ENCODE measurements at places on chromosomes 2 and 18.

DNA sequence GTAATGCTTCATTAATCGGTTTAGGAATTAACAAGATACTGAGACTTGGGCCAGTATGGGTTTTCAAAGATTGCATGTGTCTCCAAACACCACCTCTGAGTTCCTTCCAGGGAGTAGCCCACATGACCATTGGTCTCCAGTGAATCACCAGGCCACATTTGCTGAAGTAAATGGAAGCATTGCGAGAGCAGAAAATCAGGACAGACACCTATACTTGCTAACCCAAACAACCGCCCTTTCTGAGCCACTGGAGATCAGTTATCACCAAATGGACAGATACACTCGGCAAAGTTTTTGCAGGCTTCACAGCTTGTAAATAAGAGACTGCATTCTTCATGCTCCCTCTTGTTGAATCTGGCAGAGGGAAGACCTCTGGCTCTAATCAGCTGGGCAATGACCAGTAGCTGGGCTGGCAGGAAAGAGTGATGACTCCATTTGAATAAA lies 40.9 kb downstream of the GATA6 start:
- DNase-seq: no peak

DNA sequence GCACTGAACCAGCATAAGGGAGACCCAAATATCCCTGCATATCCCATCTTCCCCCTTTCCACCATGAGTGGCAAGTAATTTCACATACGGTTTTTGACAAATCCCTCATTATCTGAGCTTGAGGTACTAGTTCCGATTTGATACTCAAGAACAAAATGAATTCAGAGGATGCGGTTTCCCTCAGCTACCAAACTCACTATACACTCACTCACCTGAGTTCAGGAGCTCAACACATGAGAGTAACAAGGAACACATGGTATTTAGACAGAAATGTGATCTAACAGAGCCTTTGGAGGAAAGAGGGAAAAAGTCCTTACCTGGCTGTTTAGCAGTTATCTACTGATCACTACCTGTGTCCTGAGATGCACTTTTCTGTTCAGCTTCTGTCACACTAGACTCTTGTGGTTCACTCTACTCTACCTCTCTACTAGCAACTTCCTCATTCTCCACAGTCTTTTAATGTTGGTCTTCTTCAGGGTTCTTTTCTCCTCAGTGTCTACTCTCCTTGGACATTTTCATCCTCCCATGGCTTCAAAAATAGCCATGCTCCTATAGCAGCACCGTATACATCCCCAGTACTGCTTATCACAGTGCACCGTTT lies 25.1 kb downstream of the ASXL2 start:
- DNase-seq: no peak

GRCh38 chr2:20650393-20650876 lies 463 bp downstream of the HS1BP3 start:
- DNase-seq: no peak

DNA sequence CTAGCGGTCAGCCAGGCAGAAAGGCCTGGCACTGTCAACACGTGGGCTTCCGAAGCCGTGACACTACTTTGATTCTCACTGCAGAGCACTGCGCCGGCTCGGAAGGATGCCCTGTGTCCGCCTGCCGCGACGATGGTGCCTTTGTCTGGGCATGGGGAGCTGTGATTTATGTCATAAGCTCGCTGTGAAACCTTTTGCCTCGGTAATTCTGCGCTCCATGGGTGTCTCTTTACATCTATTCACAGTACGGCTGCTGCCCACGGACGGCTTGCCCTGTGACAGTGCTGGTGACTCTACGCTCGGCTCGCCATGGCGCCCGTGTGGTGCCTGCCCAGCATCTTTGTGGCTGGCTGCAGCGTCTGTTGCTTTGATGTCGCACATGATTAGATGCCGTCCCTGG lies 43.1 kb upstream of the GBX2 start:
- DNase-seq: no peak

DNA sequence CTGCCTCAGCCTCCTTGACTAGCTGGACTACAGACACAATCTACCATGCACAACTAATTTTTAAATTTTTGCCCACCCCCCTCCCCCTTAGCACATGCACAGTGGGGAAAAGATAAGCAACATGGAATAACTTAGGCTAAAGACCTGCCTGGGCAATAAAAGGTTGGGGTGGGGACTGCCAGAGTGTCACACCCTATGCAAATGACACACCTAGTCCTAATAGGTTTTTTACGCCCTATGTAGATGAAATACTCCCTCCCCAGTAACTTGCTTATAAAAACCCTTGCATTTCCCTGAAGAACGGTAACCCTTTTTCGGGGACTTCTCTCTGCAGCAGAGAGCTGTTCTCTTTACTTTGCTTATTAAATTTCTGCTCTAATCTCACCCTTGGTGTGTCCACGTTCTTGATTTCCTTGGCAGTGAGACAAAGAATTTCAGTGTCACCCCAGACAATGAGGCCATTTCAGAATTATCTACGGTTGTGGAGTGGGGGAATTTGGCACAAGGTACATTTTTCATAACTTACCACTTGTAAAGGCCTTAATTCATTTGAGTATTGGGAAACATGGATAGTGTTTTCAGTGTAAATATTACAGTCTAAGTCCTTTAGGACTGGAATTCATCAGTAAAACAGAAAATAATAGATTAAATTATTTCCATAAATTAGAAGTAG lies 109.2 kb downstream of the NOL4 start:
- no peak for DNase-seq

DNA sequence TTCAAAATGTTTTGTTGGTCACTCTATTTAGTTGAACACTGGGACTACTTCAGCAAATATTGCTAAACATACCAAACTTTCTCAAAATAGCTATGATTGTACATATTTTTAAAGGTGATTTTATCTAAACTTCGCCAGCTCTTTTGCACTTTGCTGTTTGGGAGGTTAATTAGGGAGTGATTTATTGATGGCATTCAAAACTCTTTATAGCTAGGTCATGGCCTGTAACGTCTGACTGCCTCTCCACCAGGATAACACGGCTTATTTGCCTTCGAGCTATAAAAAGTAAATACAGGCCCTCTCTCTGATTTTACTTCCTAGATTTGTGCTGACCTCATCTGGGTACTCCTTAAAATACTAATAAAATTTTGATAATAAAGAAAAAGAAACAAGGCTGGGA lies 931.9 kb downstream of the DCDC2C start:
- no peak for DNase-seq

DNA sequence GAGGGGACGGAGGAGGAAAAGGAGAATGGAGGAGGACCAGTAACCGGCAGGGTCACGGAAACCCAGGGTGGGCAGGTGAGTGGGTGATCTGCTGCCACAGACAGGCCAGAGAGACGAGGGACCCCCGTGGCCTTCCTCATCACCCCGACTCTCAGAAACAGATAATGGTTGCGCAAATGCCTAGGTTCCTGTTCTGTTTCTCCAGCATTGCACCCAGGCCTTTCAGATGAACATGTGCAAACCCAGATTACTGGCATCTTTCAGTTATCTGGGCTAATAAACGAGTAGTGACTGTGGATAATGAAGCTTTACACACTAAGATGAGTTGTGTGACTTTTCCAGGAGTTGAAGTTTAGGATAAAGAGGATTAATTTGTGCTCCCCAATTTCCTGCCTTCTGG lies 46.5 kb downstream of the TET3 start:
- no peak for DNase-seq

- DNase-seq: no peak
Observed at GRCh38 chr2:86020984-86021383, 84.7 kb downstream of the POLR1A start.

DNA sequence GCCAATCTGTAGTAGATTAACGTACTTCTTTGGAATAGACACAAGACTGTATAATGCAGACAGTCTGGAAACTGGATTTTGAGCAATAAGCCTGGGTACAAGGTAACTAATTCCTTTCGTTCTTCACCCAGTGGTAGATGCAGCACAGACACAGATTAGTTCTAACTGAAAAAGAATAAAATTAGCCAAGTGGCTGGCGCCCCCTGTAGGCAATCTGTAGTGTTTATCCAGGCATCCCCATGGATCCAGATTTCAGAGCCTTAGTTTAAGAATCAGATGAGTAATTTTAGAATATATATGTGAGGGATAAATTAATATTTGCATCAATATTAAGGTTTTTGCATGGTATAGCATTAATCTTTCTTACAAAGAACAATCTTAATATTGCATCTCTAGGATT lies 563.9 kb downstream of the DCC start:
- DNase-seq: no peak

DNA sequence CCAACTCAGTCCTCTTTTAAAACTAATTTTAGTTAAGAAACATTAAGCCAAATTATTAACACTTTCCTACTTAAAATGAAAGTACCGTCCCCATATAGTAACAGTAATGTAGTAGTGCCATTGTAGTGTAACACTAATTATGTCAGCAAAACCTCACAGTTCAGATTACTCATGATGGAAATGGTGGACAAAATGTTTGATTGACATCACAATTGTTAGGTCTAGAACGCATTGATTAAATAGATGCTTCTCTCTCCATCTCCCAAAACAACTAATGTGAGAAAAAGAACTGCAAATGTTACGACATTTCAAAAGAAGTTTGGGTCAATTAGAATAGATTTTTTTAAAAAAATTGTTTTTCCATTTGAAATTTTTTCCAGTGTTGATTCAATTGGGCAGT lies 1.2 kb upstream of the ATF2 start:
- DNase-seq: no peak

DNA sequence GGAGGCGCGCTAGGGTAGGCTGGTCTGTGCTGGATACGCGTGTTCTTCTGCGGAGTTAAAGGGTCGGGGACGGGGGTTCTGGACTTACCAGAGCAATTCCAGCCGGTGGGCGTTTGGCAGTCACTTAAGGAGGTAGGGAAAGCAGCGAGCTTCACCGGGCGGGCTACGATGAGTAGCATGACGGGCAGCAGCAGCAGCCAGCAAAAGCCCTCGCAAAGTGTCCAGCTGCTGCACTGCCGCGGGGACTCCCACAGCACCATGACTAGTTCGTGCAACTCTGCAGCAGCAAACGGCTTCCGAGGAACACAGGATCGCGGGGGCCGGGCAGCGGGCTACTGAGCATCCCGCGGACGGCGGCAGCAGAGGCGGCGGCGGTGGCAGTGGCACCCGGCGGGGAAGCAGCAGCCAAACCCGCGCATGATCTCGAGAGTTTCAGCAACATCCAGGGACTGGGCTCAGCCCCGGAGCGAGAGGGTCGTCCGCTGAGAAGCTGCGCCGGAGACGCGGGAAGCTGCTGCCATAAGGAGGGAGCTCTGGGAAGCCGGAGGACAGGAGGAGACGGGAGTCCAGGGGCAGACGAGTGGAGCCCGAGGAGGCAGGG lies 368 bp downstream of the TMEFF2 start:
- no peak for DNase-seq

GRCh38 chr2:168198476-168199207 lies 48.8 kb downstream of the STK39 start:
- no peak for DNase-seq

- DNase-seq: no peak
Observed at GRCh38 chr2:83471655-83472054, 987.4 kb downstream of the SUCLG1 start.

DNA sequence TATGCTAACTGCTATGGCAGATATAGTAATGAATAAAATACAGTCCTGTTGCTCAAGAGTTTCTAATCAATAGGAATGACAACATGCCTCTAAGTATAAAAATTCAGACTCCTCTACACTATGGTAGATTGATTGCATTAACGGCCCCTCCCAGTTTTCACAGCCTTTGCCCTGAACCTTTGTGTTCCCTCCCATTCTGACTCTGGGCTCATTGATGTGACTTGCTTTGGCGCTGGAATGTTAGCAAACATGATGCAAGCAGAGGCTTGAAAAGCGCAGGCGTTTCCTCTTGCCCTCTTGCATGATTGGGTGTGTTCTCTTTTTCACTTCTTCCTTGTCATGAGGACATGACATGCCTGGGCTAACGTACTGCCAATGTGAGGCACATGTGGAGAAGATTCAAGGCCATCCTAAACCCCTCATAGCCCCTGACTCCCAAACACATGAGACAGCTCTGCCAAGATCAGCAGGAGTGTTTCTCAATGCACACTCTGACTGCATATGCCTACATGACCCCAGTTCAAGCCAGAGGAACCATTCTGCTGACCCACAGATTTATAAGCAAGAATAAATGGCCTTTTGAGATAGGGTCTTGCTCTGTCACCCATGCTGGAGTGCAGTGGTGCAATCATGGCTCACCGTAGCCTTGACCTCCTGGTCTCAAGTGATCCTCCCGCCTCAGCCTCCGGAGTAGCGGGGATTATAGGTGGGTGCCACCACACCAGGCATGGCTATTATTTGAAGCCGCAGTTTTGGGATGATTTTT lies 49.7 kb upstream of the CD28 start:
- DNase-seq: no peak

DNA sequence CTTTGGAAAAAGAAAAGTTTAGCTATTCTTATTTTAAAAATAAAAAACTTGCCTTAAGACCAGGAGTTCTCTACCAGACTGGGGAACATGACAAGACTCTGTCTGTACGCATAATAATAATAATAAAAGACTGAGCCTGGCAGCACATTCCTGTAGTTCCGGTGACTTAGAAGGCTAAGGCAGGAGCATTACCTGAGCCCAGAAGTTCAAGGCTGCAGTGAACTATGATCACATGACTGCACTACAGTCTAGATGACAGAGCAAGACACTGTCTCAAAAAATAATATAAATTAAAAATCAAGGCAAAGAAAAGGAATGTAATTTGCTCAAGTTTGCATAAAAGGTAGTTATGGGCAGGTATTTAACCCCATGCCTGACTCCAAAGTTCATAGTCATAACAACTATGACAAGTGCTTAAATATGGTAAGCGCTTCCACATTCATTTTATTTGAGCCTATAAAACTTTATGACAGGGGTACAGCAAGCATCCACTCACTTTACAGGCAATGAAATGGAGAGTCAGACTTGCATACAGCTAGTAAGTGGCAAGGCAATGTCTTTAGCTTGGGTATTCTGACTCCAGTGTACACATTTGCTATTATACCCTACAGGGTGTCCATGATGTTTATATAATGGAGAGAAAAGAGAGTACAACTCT lies 1567.8 kb upstream of the PIK3C3 start:
- DNase-seq: no peak

DNA sequence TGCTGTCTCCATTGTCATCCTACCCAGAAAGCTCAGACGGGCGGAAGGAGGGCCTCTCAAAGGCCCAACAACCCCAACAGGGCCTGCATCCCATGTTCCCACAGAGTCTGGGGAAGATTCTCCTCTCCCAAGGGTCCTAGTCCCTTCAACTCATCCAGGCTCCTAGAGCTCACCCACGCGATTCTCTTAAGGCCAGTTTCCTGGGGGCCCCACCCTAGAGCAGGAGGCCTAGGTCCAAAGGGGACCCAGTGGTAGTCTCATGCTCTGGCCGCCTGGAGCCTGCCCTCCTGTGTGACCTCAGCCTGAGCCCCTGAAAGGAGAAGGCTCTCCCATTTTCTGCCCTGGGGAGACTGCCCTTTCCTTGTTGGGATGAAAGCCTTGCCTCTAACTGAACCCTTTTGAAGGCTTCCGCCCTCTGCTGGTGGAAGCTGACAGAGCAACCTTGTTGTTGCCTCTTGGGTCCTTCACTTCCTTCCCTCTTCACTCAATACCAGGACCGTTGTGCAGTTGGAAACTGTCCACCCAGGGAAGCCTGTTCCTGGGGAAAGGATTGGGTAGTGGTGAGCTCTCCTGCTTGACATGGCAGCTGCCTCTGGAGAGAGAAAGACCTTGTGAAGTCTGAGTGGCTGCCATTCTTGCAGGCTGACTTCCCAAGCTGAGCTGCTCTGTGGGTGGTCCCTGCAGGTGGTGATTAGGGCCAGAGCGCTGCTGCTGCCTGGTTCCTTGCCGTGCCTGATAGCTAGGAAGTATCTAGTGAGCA lies 86.0 kb upstream of the ALPP start:
- DNase-seq: no peak

Measured in NCI-H2107 (cell line).